ENCODE measurements at places on chromosomes 4 and X.

DNA sequence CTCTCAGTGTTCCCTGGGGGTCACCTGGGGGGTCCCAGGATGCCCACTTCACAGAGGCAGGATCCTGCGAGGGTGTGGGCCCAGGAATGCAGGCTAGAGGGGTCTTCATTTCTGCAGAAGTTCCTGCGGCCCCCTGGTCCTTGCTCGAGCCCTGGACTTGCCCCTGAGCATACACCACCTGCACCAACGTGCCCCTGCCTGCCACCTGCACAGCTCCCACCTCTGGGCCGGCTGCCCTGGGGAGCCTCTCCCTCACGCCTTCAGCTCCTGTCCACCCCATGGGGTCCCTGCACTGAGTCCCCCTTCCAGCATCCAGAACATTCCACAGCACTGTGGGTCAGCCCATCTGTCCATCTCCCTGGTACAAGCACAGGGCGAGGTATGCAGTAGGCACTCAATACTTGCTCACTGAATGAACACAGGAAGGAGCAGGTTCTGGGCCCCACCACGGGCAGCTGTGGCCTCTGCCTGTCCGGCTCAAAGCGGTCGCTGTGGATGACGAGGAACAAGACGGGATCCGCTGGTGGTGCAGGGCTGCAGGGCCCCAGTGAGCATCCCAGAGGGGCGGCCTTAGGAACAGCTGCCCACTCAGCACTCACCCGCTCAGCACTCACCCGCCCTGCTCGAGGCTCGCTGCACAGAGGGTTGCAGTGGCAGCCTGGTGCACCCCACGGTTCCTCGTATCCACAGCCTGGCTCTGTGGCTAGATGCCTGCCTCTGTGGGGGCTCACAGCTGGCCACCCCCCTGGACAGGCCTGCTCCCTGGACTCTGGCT, 70.5 kb upstream of the MXD4 start:
- DNase-seq: no peak

GRCh38 chrX:69066966-69067525, 98.2 kb downstream of the PJA1 start:
- no peak for DNase-seq

DNA sequence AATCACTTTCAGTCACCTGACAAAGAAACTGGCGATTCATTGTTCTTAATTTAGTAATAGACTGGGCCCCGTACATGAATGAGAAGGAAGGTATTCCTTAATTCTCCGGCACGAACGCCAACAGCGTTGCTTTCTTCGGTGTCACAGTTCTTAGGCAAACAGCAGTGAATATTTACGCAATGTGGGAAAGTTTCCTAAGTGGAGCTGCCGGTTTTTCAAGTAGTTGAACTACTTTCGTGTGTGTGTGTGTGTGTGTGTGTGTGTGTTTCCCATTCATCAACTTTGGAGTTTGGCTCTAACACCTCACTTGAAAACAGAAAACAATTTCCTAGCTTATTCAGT, 651 bp downstream of the NXT2 start:
- no peak for DNase-seq

GRCh38 chrX:66162331-66162822, 1.7 kb upstream of the HEPH start:
- DNase-seq: no peak

All from activated T-cell treated with anti-CD3 and anti-CD28 coated beads for 48 hours (primary cell).